ENCODE measurements at places on chromosomes 13 and 19.

- peak; percentile 72 for DNase-seq
These were observed 7.5 kb downstream of the ARL11 start for GRCh38 chr13:49635599-49636433.

- no peak for DNase-seq
These were observed 38.1 kb downstream of the PSG5 start for GRCh38 chr19:43148233-43148632.

GRCh38 chr13:105464249-105464648 is 1071.2 kb downstream of the EFNB2 start:
- no peak for DNase-seq

DNA sequence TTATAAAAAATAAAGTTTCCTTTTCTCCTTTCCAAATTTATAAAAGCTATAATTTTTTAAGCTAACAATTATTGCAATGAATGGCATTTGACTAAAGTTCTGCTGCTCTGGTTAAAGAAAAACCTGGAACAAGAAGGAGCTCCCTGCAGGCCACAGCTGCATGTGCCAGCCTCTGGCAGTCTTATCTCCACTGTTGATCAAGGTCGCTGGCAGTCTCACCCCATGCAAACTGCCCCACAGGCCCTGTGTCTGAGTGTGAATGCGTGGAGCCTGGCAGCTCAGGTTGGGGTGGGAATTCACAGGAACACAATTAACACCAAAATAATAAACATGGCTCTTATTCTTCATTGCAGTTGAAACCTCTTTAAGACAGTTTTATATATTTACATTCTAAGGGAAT is 30.2 kb upstream of the FREM2 start:
- DNase-seq, result no peak

Data from CD4-positive, alpha-beta T cell treated with Interleukin-17A for 1 hour (primary cell).